Activated T-helper 2 cell treated with anti-CD3 and anti-CD28 coated beads, Interferon-gamma antibody, Interleukin-2, Interleukin-4, amounts not matched to agents 10 μg/mL and 5 μg/mL and 100 μg/mL, durations not matched to agents 14 hours and 24 hours and 36 hours (primary cell): ENCODE measurements at places on chromosomes 11 and 22.

DNA sequence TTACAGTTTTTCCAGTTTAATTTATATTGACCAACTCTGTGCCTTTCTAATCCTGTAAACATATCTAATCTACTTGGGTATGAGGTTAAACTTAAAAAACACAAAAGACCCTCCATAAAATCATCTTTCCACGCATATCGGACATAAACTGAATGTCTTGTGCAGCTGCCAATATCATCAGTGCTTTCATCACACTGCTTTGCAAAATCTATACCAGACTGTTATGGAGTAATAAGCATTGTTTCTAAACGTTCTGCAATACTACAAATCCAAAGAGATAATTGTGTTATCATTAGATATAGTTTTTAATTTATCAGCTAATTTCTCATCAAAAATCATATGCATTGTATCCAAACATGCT is 36.1 kb upstream of the AMPD3 start:
- no peak for DNase-seq

DNA sequence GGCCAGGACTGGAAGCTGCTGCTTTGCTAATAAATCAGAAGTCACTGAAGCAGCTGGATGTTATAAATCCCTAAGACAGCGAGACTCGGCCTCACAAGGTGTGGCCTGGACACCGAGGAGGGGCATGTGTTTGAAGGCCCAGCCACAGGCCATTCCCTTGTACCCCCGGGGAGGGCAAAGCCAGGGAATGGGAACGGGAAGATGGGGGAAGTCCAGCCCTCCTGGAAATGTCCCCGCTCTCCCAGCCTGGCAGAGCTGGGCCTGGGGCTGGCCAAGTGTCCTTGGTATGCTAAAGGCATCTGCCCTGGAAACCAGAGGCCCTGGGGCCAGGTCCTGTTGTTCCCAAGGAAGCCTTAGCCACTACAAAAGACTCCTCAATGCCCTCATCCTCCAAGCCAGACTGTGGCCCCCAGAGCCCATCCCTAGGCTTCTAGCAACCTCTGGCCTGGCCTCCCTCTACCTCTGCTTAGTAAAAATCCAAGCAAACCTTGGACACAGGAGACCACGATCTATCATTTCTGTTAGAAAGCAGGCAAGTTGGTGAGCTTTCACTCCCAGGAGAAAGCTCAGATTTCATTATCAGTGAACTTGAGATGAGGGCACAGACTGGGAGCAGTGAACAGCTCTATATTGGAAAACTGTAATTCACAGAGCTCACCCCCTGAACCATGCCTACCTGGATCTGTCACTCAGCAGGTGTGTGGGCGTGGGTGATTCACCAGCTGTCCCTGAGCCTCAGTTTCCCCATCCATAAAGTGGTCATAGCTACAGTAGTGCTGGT is 11.0 kb downstream of the CHST1 start:
- no peak for DNase-seq

DNA sequence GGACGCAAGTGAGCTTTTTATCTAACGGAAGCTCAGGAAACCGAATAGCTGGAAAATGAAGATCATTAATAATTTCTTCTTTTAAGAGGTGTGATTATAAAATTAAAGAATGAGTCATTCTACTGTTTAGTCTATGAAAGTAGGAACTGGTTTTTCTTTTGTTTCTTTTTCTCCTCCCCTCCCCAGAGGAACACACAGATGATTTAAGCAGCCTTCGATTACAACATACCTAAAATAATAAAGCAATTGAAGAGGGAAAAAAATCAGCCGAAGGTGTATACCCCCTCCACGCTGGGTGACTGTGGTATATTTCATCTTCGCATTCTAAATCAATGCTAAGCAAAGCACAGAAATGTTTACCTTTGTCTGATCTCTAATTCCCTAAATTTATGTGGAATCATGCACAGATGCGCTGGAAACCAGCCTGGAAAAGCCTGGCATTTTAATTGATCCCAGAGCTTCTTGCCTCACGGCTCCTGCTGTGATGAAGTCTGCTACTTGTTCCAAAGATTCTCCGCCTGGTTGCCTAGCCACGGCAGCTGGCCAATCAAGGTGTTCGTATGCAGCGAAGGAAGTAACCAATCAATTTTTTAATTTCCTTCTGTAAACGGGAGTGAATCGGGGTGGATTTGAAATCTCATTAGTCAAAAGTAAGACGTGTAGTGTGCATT is 133.9 kb downstream of the FANCF start:
- DNase-seq: no peak

DNA sequence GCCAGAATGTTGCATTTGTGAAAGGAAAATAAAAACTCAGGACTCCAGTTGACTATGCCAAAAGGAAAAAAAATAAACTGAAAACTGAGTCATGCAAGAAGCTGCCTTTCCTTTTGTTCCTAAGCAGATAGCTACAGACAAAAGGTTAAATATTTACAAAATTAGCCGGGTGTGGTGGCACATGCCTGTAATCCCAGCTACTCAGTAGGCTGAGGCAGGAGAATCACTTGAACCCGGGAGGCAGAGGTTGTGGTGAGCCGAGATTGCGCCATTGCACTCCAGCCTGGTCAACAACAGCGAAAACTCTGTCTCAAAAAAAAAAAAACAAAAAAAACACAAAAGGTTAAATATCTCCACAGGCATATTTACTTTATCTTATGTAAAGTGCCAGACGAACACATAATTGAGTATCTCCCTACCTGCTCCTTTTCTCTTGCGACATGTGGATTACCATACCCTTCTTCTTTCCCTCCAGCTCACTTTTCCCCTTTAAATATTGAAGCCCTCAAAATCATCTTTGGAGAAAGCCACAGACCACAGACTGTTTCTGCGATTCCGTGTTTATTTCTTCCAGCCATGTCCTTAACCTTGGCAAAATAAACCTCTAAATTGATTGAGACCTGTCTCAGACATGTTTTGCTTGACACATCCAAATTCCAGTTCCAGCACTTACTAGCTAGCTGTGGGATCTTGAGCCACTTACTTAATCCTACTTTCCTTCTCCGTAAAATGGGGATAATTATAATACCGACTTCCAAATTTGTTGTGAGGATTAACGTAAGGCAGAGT is 2.3 kb upstream of the SMPD1 start:
- DNase-seq: no peak
